NCI-H1417 treated with DMSO at 0.1 percent for 48 hours (cell line): ENCODE measurements at places on chromosomes 3 and 15.

GRCh38 chr3:116905334-116905733 is 195.8 kb downstream of the TUSC7 start:
- DNase-seq = no peak

DNA sequence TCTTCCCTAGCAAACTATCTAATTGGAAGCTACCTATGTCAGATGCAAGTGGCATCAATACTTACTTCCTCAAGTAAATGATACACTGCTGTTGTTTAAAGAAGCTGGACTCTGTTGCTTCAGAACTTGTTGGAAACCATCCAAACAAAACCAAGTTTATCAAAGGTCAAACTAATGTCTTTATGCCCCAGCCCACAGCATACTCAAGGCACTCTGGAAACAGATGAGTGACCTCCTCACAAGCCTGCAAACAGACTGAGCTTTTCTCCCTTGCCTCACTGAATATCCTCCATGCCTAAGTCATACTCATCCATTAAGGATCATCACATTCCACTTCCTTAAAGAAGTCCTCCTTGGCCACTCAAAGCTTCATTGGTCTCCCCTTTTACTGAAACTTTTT is 107.4 kb upstream of the ACP3 start:
- DNase-seq = no peak

DNA sequence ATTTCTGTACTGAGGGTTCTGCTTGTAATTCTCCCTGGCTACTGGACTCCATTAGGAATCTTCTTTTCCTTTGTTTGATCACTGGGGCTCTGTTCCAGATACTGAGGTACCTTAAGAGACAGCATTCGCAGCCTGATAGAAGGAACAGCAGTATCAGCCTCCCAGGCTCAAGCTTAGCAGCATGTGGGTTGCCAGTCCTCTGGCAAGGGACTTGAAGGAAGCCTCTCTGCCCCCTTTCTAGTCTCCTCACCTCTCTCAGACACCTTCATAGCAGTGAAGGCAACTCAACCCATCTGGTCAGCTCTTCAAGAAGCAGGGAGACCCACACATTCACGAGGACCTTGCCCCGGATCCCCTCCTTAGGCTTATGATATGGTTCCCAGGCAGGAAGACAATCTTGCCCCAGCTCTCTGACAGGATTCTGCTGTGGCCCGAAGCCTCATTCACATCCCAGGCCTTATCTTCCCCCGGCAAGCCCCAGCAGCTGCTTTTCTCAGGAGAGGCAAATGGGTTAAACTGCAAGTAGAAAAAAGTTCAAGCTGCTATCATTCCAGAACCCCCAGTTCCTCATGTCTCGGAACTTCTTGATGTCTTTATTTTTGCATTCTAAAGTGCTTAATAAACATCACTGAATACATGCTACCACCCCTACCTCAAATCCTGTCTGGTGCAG is 153.1 kb downstream of the LIPC start:
- DNase-seq = no peak

DNA sequence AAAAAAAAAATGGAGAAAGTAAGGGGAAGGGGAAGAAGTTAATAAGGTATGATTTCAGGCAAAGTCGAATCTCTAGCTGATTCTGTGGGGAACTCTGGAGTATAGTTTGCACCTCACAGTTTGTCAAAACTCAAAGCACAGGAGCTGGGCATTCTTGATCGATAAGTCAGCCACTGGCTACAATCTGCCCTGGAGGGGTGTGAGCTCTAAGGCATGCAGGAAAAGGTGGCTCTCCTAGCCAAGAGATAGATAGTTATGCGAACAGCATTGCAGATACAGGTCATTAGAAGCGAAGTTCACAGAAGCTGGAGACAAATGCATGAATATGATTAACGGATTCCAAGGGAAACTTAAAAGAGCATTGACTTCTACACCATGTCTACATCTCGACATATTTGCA is 952.6 kb downstream of the AGBL1 start:
- DNase-seq = no peak

DNA sequence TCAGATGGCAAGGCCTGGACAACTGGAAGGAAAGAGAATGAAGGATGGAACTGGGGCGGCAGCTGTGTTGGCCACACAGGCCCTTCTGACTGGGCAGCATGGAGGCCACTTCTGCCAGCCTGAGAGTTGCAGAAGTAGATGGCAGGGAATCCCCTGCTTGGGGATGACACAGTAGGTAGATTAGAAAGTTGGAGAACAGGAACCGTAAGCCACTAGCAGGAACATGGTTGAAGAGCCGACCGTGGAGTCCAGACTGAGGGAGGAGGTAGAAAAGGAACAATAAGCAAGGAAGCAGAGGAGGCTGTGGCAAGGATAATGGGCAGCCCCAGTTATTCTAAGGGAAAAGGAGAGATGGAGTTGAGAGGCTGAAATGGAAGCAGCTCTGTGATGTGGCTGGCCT is 26.4 kb upstream of the ZNF774 start:
- DNase-seq = no peak

DNA sequence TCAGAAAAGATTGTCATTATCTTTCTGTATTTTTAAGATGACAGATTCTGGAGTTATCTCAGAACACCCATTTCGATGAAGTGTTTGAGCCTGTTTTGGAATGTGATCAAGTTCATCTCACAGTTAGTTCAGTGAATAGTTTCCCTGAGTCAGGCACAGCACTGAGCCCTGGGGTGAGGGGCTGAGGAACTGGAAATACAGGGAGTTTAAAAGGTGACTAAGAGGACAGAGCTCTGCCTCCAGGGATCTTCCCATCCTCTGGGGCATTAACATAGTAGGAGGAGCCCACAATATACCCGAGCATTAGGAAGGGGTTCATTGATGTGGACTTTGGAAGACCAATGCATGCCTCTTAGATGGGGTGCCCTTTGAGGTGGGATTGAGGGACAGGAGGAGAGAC is 355.1 kb downstream of the CLSTN2 start:
- DNase-seq = no peak

DNA sequence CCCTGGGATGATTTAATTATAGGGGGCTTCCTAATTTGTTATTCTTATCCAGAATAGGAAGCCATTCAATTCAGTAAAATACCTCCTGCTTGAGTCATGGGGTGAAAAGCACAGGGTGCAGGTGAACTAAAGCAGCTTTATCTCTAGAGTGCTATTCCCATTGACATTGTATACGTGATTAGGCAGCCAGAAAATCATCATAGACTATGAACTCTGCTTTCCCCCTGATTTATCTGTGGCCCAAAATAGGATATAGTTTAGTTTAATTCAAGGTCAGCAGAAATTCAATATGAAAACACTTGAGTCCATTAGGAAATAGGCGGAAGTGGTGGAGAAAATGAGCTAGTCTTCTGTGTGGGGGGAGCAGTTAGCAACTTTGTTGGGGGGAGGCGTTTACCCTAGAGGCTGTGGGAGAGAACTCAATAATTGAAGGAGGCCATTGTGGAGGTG is 18.2 kb upstream of the PRKCI start:
- no peak for DNase-seq
